Stimulated activated CD8-positive, alpha-beta memory T cell treated with anti-CD3 and anti-CD28 coated beads, Interleukin-15, amount 100 ng/mL, for 4 hours (primary cell): ENCODE measurements at places on chromosomes 2 and 18.

DNA sequence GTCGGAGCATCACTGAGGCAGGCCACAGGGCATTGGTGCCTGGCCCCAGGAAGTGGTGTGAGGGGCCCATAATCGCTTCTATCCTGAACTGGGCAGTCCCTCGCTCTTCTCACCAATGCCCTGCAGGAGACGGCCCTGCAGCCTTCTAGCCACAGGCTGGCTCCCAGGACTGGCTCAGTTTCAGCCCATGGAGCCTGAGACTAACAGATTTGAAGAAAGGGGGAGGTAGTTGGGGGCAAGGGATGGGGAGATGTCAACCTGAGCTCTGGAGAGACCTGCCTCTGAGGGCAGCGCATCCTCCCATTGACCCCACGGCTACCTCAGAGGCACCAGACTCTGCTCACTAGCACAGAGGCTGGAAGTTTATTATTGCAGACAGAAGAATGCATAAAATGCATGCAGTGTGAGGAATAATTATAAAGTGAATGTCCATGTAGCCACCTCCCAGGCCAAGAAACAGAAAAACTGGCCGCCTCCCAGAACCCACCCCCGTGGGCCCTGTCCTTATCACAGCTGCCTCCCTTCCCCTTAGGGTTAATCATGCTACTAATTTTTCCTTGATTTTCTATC, 1.4 kb downstream of the TOGARAM2 start:
- no peak for DNase-seq

GRCh38 chr2:203960811-203961210, 24.2 kb downstream of the ICOS start:
- DNase-seq: no peak

DNA sequence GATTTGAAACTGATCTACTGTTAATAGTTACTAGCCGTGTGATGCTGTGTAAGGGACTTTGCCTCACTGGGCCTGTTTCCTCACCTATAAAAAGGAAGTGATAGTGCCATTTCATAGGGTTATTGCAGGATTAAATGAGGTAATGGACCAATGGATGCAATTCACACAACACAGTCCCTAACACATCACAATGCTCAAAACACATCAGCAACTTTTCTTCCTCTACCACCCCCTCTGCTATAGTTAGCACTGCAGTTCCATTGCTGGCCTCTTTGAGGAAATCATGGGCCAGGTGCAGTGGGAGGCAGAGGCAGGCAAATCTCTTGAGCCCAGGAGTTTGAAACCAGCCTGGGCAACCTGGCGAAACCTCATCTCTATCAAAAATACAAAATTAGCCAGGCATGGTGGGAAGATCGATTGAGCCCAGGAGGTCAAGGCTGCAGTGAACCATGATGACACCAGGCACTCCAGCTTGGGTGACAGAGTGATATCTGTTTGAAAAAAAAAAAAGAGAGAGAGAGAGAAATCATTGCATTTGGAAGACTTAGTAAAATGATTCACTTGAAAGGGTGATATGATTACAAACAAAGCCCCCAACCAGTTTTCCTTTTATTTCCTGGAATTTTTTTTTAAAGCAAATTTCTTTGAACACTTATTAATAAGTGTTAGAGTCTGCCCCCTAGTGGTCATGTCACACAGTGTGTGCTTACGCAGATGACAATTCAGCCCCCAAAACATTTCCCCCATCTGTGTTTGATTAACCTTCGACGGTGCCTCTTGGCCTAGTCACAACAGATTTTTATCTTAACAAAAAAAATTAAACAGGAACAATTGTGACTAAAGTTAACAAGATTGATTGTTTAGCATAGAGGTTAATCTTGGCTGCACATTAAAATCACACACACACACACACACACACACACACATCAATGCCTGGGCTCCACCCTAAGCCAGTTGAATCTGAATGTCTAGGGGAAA, 88.6 kb upstream of the BCL11A start:
- DNase-seq: no peak

GRCh38 chr2:129859175-129859574, 120.3 kb upstream of the RAB6C start:
- DNase-seq: no peak

DNA sequence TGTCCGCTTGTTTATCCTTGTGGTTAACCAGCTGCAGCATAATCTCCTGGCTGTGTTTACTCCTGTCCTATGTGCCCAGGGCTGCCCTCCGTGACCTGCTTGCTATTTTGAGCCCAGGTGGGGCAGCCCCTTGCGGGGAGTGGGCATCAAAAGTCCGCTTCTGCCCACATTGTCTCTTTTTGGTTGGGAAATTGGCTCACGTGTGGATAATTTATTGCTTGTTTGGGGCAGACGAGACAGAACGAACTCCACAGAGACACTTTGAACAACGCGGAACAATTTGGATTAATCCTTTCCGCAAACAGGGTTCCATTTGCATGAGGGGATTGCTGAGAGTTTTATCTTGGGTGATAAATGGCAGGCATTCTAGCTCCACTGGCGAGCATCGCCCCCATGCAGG, 8.1 kb upstream of the CXCR4 start:
- DNase-seq: no peak

DNA sequence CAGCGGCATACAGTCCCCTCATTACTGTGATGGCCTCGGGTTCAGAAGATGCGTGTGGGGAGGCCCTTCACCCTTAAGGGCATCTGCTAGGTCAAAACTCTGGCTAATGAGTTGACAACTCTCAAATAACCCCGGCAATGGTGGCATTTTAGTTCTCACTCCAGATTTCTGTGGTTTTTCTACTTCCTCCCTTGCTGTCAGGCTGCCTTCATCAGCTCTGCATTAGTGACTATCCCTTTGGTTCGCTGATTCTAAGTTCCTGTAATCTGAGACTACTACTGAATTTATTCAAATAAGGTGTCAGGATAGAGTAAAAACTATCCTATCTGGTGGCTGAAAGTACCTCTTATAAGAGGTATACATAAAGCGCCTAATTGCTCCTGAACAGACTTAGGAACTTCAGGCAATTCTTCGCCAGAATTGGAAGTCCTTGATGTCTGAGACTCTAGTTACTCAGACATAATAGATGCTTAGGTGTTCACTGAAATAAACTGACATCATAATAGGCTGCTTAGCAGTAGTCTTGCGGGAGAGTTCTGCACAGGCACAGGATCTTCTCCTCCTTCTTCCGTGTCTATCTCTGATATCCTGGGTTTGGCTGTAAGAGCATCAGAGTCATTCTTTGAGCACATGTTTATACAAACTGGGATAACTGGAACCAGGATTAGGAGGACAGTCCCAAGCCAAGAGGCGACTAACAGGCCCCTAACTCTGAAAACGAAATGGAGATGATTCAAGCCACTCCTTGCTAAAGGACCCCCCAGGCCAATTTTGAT, 194.5 kb downstream of the DNER start:
- no peak for DNase-seq

DNA sequence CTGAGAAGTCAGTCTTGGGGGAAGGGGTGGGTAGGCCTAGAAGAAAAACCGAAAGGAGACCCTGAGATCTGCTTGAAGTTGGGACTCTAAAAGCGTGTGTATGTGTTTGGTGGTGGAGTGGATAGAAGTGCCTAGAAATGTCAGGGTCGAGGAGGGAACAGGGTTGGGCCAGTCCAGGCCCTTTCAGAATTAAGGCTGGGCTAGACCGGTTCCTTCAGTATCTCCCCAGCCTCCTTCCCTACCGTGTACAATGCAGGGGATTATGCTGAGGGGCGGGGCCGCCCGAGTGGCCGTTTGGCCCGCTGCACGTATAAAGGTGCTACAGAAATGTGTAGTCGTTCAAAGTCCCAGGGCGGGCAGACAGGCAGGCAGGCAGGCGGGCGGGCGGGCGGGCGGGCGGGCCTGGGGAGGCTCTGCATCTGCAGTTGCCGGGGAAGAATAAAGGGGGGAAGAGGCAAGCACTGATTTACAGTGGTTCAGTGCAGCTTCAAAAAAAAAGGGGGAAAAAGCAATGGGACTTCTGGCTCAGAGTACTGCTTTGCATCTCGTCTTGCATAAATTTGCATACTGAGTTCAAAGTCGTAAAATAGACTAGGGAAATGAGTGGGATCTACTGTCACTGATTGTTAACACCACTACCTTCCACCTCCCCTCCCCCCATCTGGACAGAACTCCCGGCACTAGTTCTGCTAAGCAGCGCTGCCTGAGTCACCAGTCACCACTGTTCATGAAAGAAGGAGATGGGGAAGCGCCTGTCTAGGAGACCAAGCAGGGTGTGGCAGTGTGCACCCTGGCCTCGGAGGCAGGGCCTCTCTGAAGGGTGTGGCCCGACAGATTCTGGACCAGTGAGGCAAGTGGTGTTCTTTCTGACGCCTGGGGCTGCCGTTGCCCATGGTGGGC, 3.6 kb downstream of the IGFBP2 start:
- no peak for DNase-seq

- no peak for DNase-seq
Measured at GRCh38 chr18:50277942-50278341, 3.4 kb downstream of the MBD1 start.

DNA sequence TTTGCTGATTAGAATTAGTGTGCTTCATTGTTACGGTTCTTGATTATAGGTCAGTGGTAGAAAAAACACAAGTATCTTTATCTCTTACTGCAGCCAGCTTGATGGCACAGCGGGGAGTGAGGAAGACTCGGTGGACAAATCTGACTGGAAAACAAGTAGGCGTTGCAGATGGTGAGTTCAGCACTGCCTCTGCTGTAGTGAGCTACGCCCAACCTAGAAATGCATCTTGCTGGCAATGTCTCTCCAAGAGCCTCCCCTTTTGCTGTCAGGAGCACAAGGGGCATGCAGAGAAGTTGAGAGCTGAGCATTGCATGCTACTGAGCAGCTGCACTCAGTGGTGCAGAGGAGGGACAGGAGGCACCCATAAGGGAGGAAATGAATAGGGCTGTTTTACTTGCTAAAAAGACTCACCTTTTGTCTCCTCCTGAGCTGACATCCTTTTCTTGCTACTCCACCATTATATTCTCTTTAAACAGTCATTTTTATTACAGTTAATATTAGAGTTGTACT, 977.3 kb upstream of the ACVR2A start:
- DNase-seq: no peak

DNA sequence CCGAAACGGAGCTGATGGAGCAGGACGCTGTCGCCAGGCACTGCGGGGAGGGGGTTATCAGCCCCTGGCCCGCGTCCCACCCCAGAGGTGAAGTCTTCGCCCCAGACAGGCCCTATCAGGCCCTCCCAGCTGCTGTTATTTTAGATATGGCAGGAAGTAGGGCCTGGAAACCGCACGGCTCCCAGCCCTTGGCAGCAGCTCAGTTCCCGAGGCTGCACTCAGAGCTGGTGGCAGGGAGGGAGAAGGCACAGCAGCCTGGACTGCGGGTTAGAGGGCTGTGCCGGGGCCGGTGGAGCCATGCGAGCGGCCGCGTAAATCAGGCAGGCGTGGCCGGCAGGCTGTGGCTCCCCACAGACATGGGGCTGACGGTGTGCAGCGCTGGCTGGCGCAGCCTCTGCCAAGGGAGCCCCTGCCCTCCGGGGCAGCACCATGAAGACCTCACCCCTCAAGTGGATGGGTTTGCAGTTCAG, 111.4 kb downstream of the NFATC1 start:
- DNase-seq: no peak

- DNase-seq: no peak
Measured at GRCh38 chr2:16526193-16526592, 139.4 kb downstream of the CYRIA start.

GRCh38 chr18:59640721-59641120, 56.5 kb downstream of the CCBE1 start:
- DNase-seq: no peak

- DNase-seq: no peak
Measured at GRCh38 chr2:36337354-36337753, 18.2 kb upstream of the CRIM1 start.

DNA sequence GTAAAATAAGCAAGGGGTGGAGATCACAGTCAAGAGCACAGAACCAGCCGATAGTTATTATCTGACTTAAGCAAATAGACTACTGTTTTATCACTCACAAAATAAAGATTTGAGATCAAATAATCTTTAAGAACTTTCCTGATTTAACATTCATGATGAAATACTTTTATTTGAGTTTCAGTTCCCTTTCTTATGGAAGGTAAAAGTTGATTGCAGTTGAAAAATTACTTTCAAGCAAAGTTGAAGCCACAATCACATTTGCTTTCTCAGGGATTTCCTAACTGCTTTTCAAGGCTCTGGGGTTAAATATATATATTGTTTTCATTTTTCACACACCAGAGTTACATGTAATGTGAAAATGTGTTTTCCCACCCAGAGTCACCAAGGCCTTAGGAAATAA, 599.5 kb downstream of the KCNJ3 start:
- no peak for DNase-seq

DNA sequence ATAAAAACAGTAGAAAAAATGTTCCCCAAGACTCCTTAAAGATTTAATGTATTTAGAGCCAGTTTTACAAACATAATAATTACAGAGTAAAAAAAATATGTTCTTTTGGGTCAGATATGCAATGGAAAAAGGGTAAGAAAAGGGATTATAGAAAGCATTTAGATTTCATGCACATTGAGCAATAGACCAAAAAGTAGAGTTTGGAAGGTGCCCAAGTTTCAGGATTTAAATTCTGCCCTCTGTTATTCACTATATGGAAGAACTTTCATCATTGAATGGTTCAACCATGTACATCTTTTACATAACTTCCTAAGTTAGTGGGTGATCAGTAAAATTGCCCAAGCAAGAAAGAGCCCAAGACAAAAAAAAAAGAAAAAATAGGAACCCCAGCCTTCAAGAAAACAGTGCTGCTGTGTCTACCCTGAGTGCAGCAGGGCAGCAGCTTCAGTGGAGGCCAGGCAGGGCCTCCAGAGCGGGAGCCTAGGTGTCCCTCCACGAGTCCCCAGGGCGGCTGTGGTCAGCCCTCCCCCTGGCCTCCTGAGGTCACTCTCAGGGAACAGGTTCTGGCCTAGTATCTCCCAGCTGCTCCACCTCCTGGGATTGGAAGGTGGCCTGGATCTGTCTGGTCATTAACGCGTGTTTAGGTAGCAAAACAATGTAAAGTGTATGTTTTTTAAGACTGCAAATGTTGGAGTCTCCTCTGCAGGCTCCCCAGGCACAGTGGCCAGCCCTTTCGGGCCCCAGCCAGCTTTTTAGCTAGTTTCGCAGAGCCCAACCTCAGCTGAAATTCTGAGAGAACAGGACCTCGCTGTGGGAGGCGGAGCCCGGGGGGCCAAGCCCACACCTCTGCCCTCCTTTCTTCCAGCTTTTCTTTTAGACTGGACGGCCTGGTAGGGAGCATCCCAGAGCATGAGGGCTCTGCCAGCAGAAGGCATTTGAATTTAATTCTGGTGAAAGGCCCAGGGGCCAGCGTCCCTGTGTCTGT, 77.3 kb downstream of the TEX51 start:
- no peak for DNase-seq

- no peak for DNase-seq
Measured at GRCh38 chr2:222241128-222241870, 57.5 kb downstream of the PAX3 start.

DNA sequence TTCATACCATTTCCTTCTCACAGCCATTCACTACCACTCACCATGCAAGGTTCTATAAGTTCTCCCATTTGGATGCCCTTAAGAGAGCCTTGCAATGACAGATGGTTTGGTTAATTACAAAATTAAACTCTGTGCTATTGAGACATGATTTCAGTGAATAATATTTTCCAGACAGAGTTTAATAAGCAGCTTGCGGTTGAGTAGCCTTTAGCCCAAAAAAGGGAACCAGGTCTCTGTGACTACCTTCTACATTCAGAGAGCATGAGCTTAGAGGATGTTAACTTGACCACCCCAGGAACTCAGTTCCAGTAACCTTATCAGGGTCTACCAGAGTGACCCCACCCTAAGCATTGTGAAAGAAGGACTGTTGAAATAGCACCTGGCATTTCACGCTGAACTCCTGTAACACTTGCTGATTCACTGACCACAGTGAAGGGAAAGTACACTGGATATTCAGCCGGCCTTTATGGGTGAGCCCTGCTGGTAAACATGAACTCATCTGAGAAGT, 1173.1 kb upstream of the ZEB2 start:
- no peak for DNase-seq

GRCh38 chr2:157404363-157404762, 39.5 kb downstream of the CYTIP start:
- no peak for DNase-seq
